ENCODE measurements at places on chromosomes 12 and 14.

- H3K27ac ChIP-seq, result peak overlapping the region; percentile 29
- no peak overlapping the region for H3K4me3 ChIP-seq
- H3K27me3 ChIP-seq, result no peaks in the 10 kb centered on the region
Observed at GRCh38 chr12:54340846-54341245, 15.9 kb downstream of the COPZ1 start.

GRCh38 chr14:50257732-50258131, 26.4 kb upstream of the SOS2 start:
- H3K27ac ChIP-seq, result no peak overlapping the region
- no peaks in the 10 kb centered on the region for H3K36me3 ChIP-seq
- H3K4me3 ChIP-seq, result no peak overlapping the region
- no peak for DNase-seq
- peaks cover 4% of the 10 kb centered on the region for H3K4me1 ChIP-seq
- no peaks in the 10 kb centered on the region for H3K27me3 ChIP-seq

DNA sequence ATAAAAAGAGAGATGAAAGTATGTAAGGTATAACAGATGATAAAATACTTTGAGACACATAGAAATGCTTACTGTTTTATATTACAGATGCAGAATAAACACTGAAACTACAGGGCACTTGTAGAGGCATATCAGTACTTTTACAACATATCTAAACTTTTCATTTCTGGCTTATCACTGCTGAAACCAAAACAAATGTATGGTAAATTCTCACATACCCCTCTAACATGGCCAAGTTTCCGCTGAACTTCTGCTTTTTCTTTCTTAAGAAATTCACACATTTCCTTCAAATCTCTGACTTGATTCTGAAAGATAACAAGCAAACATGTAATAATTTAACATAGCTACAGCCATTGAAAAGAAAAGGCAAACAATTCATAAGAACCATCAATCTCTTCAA, 33.3 kb upstream of the C12orf50 start:
- H3K36me3 ChIP-seq, result peaks cover 22% of the 10 kb centered on the region
- H3K4me3 ChIP-seq, result no peak overlapping the region
- peaks cover 3% of the 10 kb centered on the region for H3K4me1 ChIP-seq

- no peak for DNase-seq
- H3K27me3 ChIP-seq, result peaks cover 42% of the 10 kb centered on the region
- H3K4me3 ChIP-seq, result no peak overlapping the region
Observed at GRCh38 chr12:7486512-7486911, 17.1 kb downstream of the CD163 start.

DNA sequence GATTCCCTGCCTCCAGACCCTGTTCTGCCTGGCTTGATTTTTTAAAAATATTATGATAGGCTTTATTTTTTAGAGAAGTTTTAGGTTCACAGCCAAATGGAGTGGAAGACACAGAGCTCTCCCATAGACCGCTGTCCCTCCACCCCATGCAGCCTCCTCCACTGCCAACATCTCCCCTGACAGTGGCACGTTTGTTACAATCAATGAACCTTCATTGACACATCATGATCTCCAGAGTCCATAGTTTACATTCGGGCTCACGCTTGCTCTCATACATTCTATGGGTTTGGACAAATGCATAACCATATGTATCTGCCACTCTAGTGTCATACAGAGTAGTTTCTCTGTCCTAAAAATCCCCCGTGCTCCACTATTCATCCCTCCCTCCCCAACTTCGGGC, 15.9 kb upstream of the PPP1R13B start:
- H3K4me1 ChIP-seq, result no peaks in the 10 kb centered on the region
- H3K27ac ChIP-seq, result no peak overlapping the region
- DNase-seq, result no peak
- no peaks in the 10 kb centered on the region for H3K36me3 ChIP-seq

DNA sequence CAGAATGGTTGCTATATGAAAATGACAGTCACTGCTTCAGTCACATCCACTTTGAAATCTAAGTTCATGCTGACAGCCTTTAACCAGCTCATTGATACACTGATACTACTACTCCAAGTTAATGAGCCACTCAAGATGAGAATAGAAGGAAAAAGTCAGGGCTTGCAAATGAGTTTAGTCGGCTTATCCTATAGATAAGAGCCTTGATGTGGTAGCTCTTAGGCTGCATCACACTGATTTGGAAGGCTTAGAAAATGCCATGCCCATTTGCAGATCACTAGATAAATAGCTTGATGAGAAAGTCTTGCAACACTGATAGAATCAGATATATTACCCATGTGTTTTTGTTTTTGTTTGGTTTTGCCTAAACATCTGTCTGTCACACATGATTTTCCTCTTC, 251.4 kb upstream of the ATXN7L3B start:
- H3K27me3 ChIP-seq, result no peaks in the 10 kb centered on the region
- no peak for DNase-seq
- no peak overlapping the region for H3K4me3 ChIP-seq
- H3K36me3 ChIP-seq, result no peaks in the 10 kb centered on the region
- H3K4me1 ChIP-seq, result no peaks in the 10 kb centered on the region
- H3K27ac ChIP-seq, result no peak overlapping the region

DNA sequence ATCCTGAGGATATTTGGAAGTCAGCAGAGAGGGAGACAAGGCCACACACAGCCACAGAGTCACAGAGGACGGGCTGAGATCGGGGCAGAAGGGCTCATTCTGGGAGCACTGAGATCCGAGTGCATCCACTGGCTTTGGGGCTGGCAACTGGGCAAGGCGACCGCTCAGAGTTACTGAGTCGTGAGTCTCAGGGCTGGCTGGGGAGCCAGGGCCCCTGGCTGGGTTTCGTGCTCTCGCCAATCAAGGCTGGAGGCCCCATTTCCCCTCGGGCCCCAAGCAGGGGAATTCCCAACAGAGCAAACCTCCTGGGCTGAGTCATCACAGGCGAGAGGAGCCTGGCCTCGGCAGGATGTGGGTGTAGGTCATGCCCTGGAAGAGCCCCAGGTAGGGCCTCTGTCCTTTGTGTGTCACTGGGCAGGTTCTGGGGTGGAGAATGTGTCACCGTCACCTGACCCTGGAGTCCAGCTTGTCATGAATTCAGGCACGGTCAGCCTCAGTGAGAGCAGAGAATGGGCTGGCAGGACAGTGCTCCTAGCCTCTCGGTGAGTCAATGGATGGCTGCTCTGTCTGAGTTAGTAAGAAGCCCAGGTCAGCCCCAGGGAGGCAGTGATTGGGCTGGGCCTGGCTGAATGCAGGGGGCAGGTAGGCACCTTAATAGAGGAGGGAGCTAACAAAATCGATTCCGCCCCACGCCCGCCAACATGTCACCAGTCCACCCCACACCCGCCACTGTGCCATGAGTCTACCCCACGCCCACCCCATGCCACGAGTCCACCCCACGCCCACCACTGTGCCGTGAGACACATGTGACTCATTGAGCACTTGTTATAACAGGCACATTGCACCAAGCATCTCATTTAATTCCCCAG, 16.9 kb downstream of the ASB2 start:
- no peaks in the 10 kb centered on the region for H3K27me3 ChIP-seq
- peaks cover 87% of the 10 kb centered on the region for H3K4me1 ChIP-seq
- H3K36me3 ChIP-seq, result peaks cover 44% of the 10 kb centered on the region
- peak; percentile 88 for DNase-seq

DNA sequence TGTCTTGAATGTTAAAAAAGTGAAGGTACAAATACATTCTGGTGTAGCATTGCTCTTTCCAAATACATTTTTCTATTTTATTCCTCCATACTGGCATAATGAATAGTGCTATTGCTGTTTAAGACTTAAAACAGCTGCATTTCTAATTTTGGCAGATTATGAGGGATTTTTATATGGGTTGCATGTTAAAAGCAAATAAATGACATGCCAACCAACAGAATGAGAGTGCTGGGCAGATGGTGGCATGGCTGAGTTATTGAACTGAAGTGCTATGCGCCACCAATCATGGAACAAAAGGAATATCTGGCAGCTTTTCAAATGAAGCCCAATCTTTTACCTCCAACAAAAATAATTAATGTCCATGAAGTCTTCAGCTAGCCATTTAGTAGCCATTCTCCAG, 215.0 kb downstream of the PRKD1 start:
- no peak for DNase-seq
- H3K27me3 ChIP-seq, result no peaks in the 10 kb centered on the region
- H3K4me3 ChIP-seq, result no peak overlapping the region
- no peaks in the 10 kb centered on the region for H3K4me1 ChIP-seq
- H3K27ac ChIP-seq, result no peak overlapping the region
- no peaks in the 10 kb centered on the region for H3K36me3 ChIP-seq

DNA sequence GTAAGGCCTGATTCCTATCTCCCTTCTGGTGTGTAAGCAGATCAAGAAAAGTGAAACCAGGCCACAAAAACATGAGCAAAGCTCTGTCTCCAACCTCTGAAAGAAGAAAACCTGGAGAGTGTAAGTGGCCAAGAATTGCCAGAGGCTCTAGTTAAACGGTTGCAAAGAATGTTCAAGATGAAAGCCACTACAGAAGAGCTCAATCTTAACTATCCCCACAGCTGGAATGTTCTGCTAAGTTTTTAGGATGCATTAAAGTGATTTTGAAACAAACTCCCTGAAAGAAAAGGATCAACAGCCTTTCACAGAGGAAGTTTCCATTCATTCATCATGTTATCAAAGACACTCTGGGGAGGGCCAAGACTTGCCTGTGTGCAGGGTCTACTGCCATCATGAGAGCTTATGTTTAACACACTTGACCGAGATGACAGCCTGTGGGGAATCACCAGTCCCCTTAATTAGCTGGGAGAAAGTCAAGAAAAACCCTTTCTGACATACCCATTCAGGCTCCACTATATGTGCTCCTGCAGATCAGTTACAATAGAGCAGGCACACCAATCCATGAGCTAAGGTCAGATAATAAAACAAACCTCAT, 128.0 kb upstream of the OVCH1 start:
- no peaks in the 10 kb centered on the region for H3K4me1 ChIP-seq
- peaks cover 5% of the 10 kb centered on the region for H3K27me3 ChIP-seq
- H3K36me3 ChIP-seq, result peaks cover 5% of the 10 kb centered on the region
- no peak overlapping the region for H3K27ac ChIP-seq

GRCh38 chr12:74537707-74538385, at the start of gene ATXN7L3B:
TSS of gene ATXN7L3B (plus strand) at chr12:74537835. CDS start at chr12:74538113, 278 bp downstream.
- peak; percentile 96 for DNase-seq
- peaks cover 49% of the 10 kb centered on the region for H3K36me3 ChIP-seq
- peak within 1 kb of the TSS; percentile 96 for H3K4me3 ChIP-seq
- peaks cover 41% of the 10 kb centered on the region for H3K4me1 ChIP-seq

DNA sequence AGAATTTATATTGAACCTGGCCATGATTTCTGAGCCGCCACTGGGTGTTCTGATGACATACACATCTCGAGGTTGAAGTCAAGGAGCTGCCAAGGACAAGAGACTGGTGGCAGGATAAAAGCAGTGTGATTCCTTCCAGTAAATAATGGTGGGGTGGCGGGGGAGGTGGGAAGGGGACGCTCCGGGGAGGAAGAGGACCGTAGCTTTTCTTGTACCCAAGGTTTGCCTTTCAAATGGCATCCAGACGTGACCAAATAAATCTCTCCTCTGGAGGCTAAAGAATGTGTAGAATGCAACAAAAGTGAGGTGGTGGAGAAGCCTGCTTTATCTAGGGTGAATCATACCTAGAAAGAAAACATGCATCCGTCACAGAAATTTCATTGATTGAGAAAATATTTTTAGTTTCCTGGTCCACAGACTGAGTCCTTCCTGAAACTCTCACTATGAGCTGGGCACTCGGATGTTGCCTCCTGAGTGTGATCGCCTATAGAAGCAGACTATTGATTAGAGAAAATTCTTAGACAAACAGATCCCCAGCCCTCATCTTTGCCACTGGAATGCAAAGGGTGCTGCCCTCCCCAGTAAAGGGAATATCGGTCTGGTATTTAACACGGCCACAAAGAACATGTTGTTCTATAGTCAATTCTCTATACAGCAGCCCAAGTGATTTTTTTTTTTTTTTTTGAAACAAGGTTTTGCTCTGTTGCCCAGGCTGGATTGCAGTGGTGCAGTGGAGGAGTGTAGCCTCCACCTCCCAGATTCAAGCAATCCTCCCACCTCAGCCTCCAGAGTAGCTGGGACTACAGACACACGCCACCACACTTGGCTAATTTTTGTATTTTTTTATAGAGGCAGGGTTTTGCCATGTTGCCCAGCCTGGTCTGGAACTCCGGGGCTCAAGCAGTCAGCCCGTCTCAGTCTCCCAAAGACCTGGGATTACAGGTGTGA, 112.1 kb downstream of the DPF3 start:
- H3K27ac ChIP-seq, result no peak overlapping the region
- no peaks in the 10 kb centered on the region for H3K36me3 ChIP-seq
- DNase-seq, result no peak
- peaks cover 5% of the 10 kb centered on the region for H3K4me1 ChIP-seq
- H3K27me3 ChIP-seq, result peaks cover under 1% of the 10 kb centered on the region

GRCh38 chr12:49777800-49778748, 36.7 kb downstream of the TMBIM6 start:
- H3K36me3 ChIP-seq, result no peaks in the 10 kb centered on the region
- no peak overlapping the region for H3K27ac ChIP-seq
- H3K27me3 ChIP-seq, result peaks cover 25% of the 10 kb centered on the region
- H3K4me1 ChIP-seq, result peaks cover 13% of the 10 kb centered on the region
- DNase-seq, result peak; percentile 71

GRCh38 chr14:69107407-69108003, 45.4 kb downstream of the DCAF5 start:
- peaks cover 56% of the 10 kb centered on the region for H3K36me3 ChIP-seq
- peak overlapping the region; percentile 20 for H3K27ac ChIP-seq
- H3K27me3 ChIP-seq, result no peaks in the 10 kb centered on the region
- H3K4me3 ChIP-seq, result no peak overlapping the region
- H3K4me1 ChIP-seq, result no peaks in the 10 kb centered on the region

GRCh38 chr12:575129-575502, 88.1 kb downstream of the NINJ2 start:
- peaks cover 13% of the 10 kb centered on the region for H3K4me1 ChIP-seq
- H3K36me3 ChIP-seq, result no peaks in the 10 kb centered on the region
- H3K27me3 ChIP-seq, result no peaks in the 10 kb centered on the region

GRCh38 chr12:110965574-110965973, 45.2 kb upstream of the MYL2 start:
- H3K36me3 ChIP-seq, result no peaks in the 10 kb centered on the region
- H3K27ac ChIP-seq, result no peak overlapping the region
- H3K4me3 ChIP-seq, result no peak overlapping the region
- H3K27me3 ChIP-seq, result peaks cover 44% of the 10 kb centered on the region
- no peak for DNase-seq

GRCh38 chr14:67536087-67536486, 3.0 kb downstream of the PLEKHH1 start:
- peaks cover 60% of the 10 kb centered on the region for H3K27me3 ChIP-seq
- peaks cover 3% of the 10 kb centered on the region for H3K4me1 ChIP-seq
- H3K27ac ChIP-seq, result no peak overlapping the region
- no peaks in the 10 kb centered on the region for H3K36me3 ChIP-seq
- no peak for DNase-seq

GRCh38 chr14:31418440-31418839, 1.9 kb downstream of the HEATR5A start:
- peaks cover 4% of the 10 kb centered on the region for H3K36me3 ChIP-seq
- peaks cover 17% of the 10 kb centered on the region for H3K4me1 ChIP-seq
- H3K27me3 ChIP-seq, result no peaks in the 10 kb centered on the region
- no peak for DNase-seq
- H3K27ac ChIP-seq, result no peak overlapping the region

- H3K27me3 ChIP-seq, result no peaks in the 10 kb centered on the region
- H3K27ac ChIP-seq, result peak within 1 kb of the TSS; percentile 97
- DNase-seq, result peak; percentile 79
- peaks cover 57% of the 10 kb centered on the region for H3K4me1 ChIP-seq
- H3K4me3 ChIP-seq, result peak within 1 kb of the TSS; percentile 96
Observed at GRCh38 chr12:49060237-49061156, at the start of gene KMT2D. TSS of gene KMT2D (minus strand) at chr12:49060794. CDS start at chr12:49055324, 5,470 bp downstream.
